ENCODE measurements at places on chromosomes 2 and 18.

DNA sequence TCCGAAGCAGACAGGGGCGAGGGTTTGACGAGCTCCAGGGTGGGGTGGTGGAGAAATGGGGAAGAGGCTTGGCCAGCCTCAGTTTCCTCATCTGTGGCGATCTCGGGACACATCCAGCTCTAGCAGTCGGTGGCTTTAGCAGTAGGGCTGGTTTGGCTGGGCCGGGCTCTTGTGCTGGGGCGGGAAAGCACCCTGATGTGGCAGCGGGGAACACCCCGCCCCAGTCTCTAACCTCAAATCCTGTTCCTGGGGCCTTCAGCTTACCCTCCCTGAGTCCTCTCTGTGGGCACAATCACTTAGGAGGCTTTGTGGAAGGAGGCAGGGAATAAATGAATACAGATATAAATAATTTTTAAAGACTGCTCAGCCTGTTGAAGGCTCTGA is 26.5 kb upstream of the MCFD2 start:
- no peak for DNase-seq

GRCh38 chr2:3575534-3576262 is 638 bp downstream of the RPS7 start:
- no peak for DNase-seq

GRCh38 chr2:23905155-23905554 is 21.8 kb downstream of the ATAD2B start:
- DNase-seq, result no peak

DNA sequence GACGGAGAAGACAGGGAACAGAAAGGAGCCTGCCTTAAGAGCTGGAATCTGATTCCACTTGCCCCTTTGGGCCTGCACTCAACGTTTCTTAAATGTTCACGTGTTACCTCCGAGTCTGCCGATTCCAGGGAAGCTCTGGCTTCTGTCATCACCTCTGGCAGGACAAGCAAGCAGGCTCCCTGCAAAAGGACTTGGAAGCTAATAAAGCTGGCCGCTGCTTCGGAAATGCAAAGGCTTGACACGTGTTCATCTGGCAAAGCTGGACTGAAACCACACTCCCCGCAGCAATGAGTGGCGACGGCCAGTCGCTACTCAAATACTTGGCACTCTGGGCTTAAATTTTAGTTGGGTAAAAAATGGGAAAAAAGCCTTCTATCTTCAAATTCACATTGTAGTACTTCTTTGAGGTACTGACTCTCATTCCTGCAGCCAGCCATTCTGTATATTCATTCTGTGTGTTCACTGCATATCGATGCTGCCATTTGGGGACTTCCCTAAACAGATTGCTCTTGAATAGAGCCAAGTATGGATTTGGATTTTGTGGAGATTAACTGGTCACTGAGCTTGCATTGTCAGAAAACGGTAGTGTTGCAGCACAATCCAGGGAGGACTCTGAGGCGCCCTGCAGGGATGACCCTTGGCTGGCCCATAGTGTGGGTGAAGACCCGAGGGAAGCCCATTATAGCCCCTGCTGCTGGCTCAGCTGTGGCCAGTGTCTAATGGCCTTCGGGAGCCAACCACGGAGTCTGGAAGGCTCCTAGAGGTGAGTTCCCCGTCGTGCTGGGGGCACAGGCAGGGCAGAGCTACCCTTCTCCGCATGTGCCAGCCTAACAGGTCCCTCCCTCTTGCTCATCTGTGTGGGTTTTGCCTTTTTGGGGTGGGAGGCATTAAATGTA is 231.5 kb downstream of the PRKCE start:
- DNase-seq, result no peak

GRCh38 chr2:236176417-236176816 is 8.2 kb upstream of the GBX2 start:
- no peak for DNase-seq

DNA sequence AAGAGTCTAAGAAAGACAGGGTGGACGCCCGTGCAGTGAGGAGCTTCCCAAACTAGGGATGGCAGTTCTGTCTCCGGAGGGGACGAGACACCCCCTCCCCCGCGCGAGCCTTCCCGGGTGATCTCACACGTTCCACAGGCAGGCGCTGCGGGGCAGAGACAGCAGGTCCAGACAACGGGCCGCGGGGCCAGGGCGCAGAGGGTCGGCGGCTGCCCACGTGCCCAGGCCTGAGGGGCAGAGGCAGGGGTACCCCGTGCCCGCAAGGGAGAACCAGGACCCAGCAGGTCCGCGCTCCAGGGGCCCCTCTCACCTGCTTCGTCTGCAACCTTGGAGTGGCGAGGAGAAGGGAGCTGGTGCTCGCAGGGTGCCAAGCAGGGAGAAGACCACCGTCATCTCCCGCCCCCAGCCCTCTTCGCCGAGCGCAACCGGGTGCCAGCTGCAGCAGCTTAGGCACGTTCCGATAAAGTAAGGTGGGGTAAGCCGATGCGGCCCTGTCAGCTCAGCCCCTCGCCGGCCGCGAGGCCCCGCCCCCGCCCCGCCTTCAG is at the start of gene GPR155:
GPR155 (minus strand) TSS at position 467 of the 545 bp plus-strand sequence. CDS start 5,073 bp downstream, outside the sequence.
- no peak for DNase-seq

DNA sequence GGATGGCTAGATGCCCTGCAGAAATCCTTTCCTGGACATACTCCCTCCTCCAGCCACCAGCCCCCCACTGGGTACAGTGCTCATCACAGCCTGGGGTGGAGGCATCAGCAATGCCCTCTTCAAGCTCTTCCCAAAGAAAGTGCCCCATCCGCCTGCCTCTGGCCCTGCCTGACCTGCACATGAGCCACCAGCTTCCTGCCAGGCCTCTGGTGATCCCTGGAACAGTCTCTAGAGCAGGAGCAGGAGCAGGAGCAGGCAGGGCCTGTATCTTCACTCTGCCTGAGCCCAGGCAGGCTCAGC is 54.1 kb upstream of the CAB39 start:
- DNase-seq, result no peak

DNA sequence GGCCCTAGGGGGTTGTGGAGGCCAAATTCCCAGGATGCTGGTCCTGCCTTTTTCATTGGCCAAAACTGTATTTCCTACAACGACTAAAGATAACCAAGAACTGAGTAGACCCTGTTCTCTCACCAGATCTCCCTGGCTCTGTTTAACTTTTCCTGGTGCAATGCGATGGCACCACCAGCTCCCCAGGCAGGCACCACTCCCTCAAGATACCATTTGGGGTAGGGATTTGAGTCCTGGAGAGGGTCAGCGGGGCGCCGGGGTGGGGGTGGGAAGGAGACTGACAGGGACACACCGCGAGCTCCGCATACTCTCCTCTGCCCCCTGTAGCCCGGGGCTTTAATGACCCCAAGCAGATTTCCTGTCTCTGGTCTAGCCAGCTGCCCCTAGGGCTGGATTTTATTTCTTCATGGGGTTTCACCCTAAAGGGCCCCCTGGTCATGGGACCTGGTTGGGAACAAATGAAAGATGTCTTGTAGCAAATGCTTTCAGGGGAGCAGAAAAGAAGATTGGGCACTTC is 7.3 kb downstream of the SIX2 start:
- DNase-seq, result no peak

All from SHP77 treated with DMSO at 0.1 percent for 48 hours (cell line).